Fibroblast of skin of left biceps (primary cell): ENCODE measurements at places on chromosomes 7 and 10.

GRCh38 chr7:97043281-97043680 lies 18.6 kb upstream of the DLX5 start:
- no peak for DNase-seq

GRCh38 chr10:96831200-96831866 lies 765 bp upstream of the LCOR start:
- no peak for DNase-seq

GRCh38 chr10:102705531-102705930 lies 8.7 kb downstream of the ARL3 start:
- no peak for DNase-seq

DNA sequence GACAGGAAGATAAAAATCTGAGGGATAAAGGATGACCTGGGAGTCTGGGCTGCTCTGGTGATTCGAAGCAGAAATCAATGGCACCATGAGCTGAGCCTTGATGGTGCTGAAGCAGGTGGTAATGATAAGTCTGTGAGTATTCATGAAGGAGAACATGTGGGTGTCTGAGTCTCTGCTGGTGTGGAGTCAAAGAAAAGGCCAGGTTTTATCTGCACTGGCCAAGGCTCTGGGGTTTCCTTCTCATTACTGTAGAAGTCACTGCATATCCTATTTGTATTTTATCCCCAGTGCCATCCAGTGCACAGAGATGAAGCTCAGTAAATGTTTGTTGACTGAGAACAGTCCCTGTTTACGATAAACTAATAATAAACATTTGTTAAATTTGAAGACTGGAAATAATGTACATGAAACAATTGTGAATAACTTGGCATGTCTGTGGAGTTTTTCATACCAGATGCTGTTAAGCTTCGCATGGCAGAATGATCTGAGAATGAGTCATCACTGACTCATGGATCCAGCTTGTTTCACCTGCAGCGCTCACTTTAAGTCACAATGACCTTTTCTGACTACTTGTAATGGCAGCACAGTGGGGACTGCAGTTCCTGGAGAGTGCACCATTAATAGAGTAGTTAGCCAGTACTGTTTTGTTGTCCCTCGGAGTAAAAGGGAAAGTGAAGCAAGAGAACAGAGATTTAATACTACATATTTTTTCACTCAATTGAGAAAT lies 538.5 kb downstream of the HTR7 start:
- peak; percentile 54 for DNase-seq

- DNase-seq = no peak
Measured at GRCh38 chr10:34217524-34217923, 597.6 kb downstream of the PARD3 start.

DNA sequence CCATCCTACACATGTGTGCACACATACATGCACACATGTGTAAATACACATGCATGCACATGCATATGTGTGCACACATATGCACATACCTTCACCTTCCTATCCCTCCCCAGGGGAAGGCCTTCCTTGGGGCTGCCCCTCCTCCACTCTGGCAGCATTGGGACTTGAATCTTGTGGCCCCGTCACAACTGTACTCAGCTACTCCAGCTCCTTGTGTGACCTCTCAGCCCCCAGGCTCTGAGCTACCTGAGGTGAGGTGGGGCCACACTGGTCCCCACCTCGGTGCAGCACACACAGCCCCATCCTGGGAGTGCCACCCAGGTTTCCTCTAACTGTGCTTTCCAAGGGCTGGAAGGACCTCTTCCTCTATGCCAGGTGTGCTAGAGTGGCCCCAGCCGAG lies 116.0 kb downstream of the LHPP start:
- no peak for DNase-seq

DNA sequence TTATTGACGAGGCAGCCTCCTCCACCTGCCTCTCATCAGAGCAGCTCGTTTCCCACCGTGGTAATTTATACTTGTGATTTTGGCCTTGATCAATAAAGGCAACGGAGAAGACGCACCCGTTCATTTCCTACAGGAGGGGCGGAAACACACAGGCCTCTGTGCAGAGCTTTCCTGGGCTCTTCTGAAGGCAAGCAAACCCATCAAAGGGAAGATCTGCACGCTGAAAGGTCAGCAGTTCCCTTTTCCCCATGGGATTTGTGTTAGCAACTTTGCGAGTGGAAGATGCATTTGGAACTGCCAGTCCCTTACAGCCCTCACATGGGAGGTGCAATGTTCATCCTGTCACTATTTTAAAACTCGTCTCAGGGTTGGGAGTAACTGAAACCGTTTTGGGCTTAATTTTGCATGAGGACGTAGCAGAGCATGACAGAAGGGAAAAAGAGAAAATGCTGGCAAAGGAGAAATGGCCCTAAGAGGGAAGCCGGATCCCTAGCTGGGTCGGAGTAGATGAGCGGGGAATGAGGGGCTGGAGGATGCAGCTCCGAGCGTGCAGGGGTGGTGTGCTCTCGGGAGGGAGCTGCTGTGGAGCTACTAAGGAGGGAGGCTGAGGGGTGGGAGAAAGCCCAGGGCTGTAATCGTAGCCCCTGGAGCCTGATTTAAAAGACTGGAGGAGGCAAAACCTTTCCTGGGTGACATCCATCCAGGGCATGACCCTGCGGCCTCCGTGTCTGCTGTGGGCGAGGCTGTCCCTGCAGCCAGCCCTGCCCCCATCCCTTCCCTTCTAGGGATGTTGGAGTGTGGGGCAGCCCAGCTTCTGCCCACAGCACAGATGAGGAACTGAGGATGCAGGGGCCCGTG lies 111.1 kb upstream of the FAM20C start:
- DNase-seq = no peak
